ENCODE measurements at places on chromosomes 3 and 15.

DNA sequence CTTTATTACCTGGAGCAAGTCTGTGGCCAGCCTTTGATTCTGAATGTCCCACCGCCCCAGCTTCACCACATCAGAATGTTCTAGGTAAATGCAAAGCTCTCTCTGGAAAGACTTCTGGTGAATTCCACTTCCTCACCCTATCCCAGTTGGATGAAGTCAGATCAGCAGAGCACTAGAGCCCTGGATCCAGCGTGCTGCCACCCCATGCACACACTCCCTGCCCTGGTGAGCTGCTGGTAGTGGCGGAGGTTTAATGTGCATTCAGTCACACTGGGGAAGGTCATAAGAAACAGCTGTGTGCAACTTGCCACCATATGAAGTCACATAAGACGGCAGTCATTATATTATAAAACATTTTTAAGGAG, 16.3 kb upstream of the SLC41A3 start:
- DNase-seq, result no peak

DNA sequence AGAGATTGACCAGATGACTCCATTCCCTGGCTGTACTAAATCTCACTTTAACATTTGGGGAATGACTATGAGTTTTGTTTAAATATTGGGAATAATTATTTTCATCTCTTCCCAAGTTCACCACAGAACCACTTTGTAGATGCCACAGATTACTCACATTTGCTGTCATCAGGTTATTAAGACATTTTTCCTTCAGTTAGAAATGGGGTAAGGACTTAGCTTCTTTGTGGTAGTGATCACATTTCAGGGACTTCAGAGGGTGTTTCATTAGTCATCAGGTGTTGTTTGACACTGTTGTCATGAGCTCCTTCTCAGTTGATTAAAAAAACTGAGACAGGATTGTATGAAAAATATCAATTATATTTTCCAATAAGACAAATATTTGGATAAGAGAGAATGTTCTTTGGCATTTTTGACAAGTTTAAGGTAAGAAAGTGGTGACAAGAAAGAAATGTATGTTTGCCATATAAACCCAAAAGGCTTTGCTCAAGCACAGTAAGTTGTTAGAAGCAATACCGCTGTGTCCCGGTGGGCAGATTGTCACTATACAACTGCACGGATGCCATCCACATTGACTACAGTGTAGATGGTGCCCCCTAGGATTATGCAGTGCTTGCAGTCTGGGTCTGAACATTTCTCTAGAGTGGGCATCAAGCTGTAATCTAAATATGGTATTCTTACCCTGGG, 22.3 kb downstream of the FBXL2 start:
- DNase-seq, result peak; percentile 12

- DNase-seq, result no peak
Observed at GRCh38 chr3:178291574-178292370, 244.5 kb upstream of the KCNMB2 start.

DNA sequence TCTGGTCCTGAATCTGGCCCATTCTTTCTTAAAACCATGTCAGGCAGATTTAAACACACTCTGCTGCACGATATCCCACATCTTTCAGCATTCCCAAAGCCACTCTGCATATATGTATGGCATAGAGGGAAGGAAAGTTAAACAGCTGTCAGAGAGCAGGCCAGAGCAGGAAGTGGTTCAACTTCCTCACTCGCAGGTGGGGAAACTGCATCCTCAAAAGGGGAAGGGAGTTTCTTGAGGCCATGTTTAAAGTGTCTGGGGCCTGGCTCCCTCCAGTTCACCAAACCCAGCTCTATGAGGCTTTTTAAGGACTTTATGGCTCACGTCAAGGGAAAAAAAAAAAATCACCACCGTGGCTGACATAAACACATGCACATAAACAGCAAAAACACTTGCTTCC, 123.1 kb downstream of the OPA1 start:
- no peak for DNase-seq

- no peak for DNase-seq
Observed at GRCh38 chr3:18370672-18371071, 54.5 kb downstream of the SATB1 start.

GRCh38 chr3:193775421-193776077, 182.5 kb downstream of the OPA1 start:
- DNase-seq, result no peak

DNA sequence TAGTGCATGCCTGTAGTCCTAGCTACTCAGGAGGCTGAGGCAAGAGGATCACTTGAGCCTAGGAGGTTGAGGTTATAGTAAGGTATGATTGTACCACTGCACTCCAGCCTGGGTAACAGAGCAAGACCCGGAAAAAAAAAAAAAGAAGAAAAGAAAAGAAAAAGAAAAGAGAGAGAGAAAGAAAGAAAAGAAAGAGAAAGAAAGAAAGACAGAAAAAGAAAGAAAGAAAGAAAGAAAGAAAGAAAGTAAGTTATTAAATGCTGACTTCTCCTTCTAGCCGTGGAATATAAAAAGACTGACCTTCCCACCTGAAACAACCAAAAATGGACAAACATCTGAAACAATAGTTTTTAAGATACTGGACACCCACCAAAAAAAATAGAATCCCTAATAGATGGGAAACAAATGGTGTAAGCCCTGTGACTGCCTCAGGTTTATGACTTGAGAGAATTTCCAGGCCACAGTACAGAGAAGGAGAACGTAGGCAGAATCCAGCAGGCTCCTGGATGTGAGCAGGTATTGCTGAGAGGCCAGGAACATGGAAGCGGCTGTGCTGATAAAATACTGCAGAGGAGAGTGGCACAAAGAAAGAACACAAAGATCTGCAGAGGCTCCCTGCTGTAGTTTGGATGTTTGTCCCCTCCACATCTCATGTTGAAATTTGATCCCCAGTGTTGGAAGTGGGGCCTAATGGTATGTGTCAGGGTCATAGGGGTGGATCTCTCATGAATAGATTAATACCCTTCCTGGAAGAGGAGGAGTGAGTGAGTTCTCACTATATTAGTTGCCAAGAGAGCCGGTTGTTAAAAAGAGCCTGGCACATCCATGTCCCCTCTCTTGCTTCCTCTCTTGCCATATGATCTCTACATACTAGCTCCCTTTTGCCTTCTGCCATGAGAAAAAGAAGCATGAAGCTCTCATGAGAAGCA, 41.8 kb upstream of the PRSS50 start:
- DNase-seq, result no peak

DNA sequence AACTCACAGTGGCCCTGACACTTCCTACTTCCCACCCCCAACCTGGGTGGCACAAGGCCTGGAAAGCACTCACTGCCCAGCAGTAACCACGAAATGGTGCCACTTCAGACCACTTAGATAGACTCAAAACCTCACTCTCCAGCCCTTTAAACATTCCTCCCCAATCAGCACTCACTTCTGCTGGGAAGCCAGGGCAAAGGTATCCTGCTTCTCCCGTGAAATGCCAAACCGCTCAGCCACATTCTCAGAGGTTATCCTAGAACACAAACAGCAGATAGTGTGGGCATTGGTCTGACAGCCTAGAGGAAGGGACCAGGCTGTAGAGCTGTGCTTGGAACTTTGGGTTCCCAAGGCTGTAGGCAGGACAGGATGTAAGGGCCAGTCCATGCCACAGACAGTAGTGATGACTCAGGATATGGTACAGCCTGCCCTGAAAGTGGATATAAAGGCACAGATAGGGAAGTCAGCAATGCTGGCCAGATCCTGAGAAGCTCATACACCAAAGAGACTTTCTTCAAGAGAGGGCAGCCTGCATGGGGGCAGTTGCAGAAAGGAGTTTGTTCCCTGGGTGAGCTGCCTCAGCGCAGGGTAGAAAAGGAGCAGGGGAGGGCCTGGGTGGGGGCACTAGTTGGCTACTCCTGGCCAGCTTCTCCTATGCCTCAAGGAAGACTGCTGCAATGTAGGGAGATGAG, 9.2 kb downstream of the ACAA1 start:
- DNase-seq, result no peak

- no peak for DNase-seq
Observed at GRCh38 chr3:183435661-183436060, 7.2 kb upstream of the MCF2L2 start.

- no peak for DNase-seq
Observed at GRCh38 chr15:35330048-35330695, 215.8 kb downstream of the DPH6 start.

GRCh38 chr3:158712443-158712842, 19.8 kb downstream of the RARRES1 start:
- no peak for DNase-seq

DNA sequence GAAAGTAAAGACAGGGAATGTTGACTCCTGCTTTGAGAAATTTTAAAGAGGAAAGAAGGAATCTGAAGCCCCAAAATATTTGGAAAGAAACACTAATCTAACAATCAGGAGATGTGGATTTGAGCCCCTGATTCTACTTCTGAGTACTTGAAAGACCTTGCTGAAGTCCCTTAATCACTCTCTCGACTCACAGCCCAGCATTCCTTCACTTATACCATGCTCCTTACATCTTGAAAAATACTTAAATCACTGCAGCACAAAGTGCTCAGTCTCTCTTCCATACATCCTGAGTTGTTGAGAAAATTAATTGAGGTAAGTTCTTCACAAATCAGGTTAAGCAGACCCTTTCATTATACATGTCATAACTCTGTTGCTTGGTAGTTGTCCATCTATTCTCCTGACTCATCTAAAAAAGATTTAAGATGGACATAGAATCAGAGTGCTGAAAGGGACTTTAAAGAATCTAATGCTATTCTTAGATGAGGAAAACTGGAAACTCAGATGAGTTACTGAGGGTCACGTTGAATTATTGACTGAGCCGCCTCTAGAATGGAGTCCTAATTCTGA, 72.8 kb upstream of the THSD4 start:
- DNase-seq, result no peak

- DNase-seq, result no peak
Observed at GRCh38 chr15:89119489-89120478, 31.5 kb downstream of the ABHD2 start.

DNA sequence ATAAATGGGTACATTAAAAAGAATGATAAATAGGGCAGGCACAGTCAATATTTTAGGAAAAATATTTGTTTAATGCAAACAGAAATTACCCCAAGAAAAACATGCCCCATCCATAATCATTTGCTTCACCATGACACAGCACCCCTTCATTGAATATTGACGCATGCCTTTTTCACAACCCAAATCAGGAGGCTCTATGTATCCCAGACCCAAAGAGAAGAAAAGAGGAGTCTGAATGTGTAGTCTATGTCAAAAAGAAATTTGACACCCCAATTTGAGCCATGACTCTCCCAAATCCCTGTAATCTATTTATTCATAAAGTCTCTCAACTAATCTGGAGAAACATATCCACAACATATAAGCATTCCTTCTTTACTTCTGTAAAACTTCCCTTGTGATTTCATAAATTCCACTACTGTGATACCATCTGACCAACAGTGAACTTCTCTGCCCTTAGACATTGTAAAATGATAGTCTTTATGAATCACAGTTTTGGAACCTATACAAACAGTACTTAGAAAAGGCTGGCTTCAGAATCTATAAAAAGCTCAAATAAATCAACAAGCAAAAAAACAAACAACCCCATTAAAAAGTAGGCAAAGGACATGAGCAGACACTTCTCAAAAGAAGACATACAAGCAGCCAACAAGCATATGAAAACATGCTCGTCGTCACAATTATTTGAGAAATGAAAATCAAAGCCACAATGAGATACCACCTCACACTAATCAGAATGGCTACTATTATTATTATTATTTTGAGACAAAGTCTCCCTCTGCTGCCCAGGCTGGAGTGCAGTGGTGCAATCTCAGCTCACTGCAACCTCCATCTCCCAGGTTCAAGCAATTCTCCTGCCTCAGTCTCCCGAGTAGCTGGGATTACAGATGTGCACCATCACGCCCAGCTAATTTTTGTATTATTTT, 53.4 kb upstream of the XRN1 start:
- DNase-seq, result peak; percentile 50

GRCh38 chr3:169203631-169204550, 459.6 kb downstream of the MECOM start:
- no peak for DNase-seq

DNA sequence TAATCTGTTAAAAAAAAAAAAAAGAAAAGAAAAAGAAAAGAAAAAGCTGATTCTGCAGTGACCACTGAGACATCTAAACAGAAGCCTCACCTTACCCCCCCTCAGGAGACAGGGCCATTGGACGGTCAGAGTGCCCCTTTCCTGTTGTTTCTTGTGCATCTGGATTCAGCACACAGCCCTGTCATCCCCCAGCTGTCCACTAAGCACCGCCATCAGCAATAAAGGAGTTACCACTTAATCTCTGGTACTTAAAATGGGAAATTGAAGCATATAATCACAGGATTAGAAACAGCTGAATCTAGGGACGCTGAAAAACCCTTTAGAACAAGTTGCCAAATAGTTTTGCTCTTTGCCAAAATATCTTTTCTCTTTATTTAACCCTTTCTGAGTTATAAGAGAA, 62.5 kb downstream of the TRIM69 start:
- no peak for DNase-seq

DNA sequence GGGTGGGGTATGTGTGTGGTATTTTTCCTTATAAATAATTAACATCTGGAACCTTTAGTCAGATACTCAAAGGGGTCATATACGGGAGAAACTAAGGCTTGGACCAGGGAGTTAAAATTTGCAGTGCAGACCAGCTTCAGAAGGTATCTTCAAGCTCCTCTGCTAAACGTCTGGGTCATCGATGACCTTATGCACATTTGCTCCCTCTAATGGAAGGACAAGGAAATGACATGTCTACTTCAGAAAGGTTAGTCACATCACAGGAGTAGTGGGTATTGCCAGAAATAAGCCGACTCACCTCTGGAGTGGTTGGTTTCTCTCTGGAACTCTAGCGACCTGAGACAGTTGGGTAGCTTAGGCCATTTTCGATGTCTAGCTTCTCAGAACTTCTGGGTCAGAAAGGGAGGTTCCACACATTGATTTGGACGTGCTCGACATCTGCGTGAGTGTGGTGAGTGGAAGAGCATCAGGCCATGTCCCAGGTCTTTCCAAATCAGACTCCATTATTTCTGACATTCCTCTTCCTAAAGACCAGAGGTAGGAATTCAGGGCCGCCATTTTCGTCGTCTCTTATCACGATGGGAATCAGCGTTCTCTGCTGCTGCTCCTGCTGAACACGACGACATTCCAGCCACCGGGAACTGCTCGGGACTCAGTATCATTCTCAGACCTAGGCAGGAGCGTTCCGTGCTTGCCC, 31.8 kb upstream of the RASA2 start:
- peak; percentile 49 for DNase-seq

- DNase-seq, result no peak
Observed at GRCh38 chr3:4898454-4899313, 80.6 kb upstream of the BHLHE40 start.

GRCh38 chr3:25480811-25481210, 52.7 kb downstream of the RARB start:
- no peak for DNase-seq

All from AG09319 (cell line).